ENCODE measurements at places on chromosomes 6 and 20. TPM values are rescaled to one million over a fixed set of nuclear protein-coding genes. Genes with fewer than 3 reads are reported as not detected.

GRCh38 chr6:108650325-108650724, 89.6 kb downstream of the FOXO3 start:
- DNase-seq: no peak

GRCh38 chr6:105746509-105746908, 339.6 kb upstream of the PRDM1 start:
- DNase-seq: no peak

- no peak for DNase-seq
These were observed 23.8 kb downstream of the HLA-DOB start for GRCh38 chr6:32792901-32793435.

DNA sequence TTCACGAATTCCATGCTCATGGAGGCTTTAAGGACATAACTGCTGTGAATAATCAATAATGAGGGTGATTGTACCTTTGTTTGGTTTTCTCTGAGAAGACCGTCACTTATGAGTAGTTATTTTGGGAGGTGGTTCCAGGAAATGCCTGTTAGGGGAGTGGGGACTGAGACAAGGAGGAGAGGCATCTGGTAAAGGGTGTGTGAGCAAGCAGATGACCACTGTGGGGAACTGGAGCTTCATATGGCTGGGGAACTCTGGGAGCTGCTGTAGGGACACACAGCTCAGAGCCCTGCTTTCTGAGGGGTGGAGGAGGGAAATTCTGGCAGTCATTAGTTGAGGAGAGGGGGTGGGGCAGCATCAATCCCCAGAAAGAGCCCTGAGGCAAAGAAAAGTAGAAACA, 71.3 kb upstream of the TINAG start:
- DNase-seq: no peak

DNA sequence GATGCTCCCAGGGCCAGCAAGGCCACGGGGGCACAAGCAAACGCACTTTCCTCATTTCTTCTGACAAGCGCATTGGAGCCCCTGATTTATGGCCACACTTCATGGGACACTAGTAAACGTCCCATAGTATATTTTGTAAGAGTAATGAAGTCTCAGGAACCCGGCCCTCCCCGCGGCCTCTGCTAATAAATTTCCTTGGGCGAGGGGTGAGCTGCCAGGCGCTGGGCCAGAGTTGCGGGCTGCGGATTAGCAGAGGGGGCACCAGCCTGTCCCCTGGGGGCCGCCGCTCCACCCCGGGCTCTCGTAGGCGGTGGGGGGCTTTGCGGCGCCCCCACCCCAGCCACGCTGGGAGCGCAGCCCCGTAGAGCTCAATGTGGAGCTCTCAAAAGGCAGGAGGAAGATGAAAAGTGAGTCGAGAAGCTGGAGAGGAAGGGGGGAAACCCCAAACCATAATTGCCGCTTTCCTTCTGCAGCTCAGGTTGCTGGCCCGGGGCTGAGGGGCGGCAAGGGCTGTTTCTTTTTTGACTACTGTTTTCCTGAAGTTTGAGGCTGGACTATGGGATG, 173.6 kb downstream of the CDC5L start:
- no peak for DNase-seq

DNA sequence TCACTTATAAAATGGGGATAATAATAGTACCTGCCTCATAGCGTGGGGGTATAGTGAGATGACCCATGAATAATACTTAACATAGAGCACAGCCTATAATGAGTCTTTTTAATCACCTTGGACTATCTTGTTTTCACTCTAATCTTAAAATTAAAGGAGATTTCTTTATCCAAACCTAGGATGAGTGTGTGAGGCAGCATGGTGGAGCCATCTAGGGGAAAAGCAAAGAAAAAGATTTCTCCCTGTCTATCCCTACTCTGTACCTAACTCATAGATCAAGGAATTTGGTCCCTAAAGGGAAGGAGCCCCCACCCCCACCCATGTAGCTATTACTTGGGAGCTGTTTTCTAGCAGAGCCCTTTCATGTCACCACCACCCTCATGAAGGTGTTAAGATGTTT, 45.2 kb upstream of the PAK5 start:
- DNase-seq: no peak

DNA sequence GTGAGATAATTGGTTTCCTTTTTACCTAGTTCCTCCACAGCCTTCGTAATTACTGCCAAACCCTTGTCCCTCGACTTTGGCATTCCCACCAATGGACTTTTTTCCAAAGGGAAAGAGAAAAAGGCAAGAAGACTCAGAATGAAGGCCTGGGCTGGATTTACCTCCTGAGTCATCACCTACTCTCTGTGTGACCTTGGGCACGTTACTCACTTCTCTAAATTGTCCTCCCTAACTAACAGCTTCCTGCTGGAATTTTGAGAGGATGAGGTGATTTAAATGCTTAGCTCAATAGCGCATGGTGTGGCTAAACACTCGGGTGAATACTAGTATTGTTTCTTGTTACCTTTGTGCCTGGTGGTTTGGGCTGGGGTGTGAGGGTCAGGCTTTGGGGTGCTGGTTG, 146.6 kb downstream of the DHX35 start:
- DNase-seq: no peak

DNA sequence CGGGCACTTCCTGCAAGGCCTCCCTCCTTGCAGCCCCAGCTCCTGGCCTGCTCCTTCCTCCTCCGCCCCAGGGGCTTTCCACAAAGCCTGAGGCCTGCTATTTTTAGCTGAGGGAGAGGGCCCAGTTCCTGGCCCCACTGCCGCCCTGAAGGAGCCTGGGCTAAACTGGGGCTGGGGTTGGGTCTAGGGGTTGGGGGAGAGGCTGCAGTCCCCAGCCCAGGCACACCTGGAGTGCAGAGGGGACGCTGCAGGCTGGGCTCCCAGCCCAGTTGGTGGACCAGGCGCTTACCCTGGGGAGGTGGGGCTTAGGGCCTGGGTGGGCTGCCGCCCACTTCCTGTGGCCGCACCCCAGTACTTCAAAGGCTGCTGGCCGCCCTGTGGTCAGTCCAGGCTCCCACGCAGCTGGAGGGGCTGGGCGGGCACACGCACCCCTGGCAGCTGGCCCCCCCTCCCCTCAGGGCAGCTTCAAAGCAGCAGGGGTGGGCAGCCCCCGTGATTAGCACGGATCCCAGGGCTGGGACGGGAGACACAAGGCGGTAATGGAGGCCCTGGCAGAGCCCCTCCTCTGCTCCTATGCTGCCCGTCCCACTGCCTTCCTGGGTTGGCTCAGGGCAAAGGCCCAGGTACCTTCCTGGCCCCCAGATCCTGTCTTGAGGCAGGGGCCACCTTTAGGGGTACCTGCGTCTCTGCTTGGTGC, 7.1 kb upstream of the ABHD16B start:
- DNase-seq: no peak

GRCh38 chr6:21392177-21392576, 201.4 kb upstream of the SOX4 start:
- no peak for DNase-seq

Gene NR2E1
- not detected for polyA plus RNA-seq

Gene SPATS1
- not detected for polyA plus RNA-seq

Gene CASP8AP2
- 8.9 TPM for polyA plus RNA-seq

Gene SLC26A8
- polyA plus RNA-seq: 0.09 TPM

Gene DIDO1
- 44.1 TPM for polyA plus RNA-seq

All from urinary bladder (tissue), 4 donors.